ENCODE measurements at places on chromosomes 11 and 22.
A peak's percentile ranks its signal among the peaks of the same experiment; 100 is the strongest.

GRCh38 chr22:39343259-39344045 is 6.3 kb upstream of the SYNGR1 start:
- DNase-seq, result peak; percentile 46

DNA sequence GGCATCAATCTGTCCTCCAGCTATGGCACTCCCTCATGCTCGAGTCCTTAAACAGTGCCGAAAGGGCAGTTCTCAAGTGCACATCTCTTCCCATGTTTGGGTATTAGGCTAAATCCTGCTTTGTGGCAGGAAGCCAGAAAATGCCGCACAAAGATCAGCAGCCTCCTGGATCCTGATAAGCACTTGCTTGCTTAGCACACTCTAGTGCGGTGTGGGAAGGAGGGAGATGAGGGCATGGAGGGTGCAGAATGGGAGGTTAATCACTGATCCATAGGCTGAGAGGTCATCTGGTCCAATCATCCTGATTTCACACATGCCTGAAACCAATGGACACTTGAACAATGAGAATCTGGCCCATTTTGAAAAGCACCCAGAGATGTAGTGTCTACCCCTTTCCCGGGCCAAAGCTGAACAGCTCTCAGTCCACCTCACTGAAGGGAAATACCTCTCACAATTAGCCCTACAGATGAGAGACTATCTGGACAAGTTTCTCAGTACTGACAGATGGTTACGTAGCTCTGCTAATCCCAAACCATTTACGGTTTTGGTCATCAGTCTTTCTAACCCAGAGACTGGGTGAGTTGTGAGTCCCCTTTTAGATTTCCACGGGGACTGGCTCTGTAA is 29.8 kb upstream of the CHRM4 start:
- no peak for DNase-seq

DNA sequence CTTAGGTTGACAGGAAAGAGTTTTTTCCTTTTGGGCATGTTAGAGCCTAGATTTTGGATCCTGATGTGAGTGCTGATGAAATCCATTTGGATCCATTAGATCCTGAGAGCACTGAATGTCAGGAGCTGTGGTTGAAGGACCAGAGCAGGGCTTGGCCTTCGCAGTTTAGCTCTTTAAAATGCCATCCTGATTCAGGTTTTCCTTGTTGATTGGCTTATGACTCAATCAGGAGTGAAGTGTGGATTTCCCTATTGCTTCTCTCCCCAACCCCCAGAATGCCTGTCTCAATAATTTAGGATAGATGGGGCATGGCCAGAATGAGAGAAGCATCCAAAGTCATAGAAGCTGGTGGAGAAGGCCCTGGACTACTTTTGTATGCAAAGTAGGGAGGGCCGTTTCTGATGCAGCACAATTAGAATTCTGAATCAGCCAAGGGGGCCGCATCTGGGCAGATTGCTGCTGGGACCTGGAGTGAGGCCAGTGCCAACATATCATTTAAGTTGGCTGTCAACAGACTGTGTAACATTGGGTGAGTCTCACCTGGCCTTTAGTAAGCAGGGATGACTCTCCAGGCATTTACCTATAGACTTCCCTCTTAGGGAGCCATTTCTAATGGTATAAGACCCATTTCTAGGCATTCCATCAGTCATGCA is 80.5 kb downstream of the TEAD1 start:
- DNase-seq, result no peak

DNA sequence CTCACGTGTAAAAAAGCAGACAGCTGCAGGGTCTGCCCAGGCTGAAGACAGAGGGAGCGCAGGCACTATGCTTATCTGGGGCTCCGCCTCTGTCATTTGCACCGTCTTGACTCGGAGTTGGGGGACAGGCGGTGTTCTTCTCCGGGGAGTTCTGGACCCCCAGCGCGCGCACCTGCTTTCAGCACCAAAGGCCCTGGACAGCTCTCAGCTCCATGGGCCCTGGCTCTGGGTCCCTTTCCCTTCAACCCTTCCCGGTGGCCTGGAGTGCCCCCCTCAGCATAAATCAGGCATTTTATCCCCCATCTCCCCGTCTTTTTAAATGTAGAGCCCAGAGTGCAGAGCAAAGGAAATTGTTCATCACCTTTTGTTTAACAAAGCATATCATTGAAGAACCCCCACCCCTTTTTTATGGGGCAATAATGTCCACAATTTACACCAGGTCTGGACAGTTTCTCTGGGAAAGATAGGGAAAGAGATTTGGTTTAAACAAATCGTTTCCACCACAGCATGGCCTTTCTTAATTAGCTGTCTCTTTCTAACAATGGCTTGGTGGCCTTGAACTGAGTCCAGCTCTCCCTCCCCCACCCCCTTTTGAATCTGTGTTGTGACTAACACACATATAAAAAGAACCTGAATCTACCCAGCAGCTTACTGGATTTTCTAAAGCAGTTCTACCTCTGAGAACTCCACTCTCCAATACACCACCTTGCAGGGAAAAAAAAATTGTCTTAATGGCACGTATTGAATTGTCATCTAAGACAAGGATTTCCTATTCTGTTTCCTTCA is 1.7 kb downstream of the SEZ6L start:
- no peak for DNase-seq

DNA sequence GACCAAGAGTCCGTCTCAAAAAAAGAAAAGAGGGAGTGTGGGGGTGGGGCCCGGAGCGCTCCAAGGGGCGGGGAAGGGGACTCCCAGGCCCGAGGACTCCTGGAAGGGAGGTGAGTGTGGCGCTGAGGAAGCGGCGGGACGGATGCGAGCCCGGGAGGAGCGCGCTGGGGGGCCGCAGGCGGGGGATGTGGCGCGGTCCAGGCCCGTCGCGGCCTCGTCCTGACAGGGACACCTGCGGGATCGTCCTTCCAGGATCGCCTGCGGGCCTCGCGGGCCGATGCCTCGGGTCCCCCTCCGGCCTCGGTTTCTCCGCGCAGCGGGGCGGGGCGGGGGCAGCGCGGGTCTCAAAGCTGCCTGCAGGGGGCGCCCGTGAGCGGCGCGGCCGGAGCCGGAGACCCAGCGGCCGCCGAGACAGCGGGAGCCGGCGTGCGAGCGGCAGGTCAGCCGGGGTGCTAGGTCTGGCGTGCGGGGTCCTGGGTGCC is 3.8 kb upstream of the ADORA2A start:
- DNase-seq, result peak; percentile 56

- no peak for DNase-seq
Measured at GRCh38 chr22:43356881-43357280, 13.7 kb upstream of the SCUBE1 start.

GRCh38 chr22:50190941-50191741 is 5.4 kb downstream of the TRABD start:
- peak; percentile 91 for DNase-seq

DNA sequence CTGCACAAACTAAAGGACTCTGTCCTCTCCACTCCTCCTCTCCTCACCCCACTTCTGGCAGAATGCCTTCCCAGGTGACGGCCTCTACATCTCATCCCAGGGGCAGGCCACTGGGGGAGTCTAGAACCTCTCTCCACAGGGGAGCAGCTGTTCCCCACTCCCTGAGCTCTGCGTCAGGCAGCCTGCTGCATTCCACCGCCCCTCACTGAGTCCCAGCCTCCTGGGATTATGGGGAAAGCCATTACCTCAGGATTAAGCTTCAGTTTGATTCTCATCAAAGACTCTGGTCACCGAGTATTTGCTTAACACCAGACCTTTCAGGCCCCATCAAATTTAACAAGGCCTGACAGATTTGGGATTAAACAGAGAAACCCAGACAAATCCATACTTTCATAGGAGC is 405.9 kb downstream of the NXPE2 start:
- no peak for DNase-seq

DNA sequence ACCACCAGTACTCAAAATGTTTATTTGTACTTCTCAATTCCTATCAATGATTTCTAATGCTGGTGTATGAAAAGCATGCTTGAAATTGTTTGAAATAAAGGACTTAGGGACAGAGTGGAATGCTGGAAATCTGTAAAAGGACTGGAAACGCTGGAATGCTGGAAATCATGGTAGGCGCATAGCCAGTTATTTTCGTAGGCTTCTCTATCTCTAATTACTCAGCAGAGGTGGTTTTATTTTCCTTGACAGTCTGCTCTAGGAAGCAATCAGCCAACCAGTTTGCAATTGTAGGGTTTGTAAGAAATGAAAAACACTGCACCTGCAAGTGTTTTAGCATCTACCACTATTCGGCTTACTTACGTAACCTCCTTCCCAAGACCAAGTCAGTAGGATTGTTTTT is 788 bp downstream of the LIN7C start:
- DNase-seq, result no peak

DNA sequence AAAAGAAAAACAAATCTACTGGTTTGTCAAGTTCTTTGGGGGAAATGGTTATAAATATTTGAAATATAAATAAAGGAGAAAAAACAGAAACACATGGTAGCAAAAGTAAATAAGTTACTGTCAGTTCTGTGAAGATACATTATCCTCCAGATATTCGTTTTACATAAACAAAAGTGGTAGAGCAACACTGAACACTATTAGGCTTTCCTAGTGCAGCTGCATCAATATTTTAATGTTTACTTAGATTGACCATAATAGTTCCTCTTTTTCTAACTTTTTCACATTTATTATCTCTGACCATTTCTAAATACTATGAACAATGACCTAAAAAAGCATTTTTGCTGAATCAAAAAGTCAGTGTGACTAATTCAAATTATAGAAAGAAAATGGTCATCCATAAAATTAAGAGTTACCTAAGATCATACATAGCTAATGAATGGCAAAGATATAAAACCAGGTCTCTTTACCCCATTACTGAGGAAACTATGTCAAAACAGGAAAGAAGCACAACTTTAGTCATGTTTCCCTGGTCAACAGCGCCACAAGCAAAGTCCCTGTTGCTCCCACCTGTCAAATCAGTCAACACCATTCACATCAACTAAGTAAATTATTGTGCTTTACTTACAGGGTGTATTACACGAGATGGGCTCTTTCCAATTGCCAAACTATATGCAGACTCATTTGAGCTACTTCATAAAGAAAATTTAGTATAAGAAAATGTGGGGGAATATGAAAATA is 38.5 kb downstream of the SBF2 start:
- no peak for DNase-seq

DNA sequence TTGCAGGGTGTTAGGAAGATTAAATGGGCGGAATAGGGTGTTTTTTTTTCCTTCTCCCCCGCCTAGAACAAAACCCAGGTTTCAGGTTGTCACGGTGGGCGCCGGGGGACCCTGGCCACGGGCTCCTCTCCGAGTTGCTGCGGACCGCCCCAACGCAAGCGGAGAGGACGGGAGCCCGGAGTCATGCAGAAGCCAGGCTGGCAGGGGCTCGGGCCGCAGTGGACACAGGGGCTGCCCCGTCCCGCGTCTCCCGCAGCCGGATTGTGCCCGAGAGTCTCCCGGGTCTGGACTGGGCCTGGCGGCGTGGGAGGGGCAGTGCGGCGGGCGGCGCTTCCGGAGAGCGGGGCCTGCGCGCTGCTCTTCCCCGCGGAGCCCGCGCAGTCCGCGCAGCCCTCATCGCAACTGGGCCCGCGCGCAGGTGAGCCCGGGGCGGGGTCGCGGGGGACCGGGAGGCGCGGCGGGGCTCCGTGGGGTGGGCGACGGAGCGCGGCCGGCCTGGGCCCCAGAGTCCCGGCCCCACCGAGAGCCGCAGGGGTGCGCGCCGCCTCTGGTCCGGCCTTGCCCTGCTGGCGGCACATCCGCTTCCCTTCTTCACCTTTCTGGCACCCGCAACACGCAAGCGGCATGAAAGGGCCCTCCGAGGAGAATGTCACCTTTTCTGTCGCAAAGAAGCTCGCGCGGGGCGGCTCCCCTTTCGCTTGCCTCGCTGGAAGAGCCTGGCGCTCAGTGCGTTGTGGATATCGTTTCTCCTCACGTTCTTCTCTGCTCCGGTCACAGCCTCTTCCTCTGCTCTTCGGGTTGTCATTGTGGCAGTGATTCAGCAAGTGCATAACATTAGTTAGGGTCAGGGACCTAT is at the start of gene TIRAP:
TSS of gene TIRAP (plus strand) at position 358 of the 856 bp plus-strand sequence. CDS start 7,802 bp downstream, outside the sequence.
- DNase-seq, result peak; percentile 77

All from CD4-positive, alpha-beta memory T cell (primary cell).